ENCODE measurements at places on chromosomes 3 and 15.

- DNase-seq = no peak
These were observed 21.8 kb downstream of the CTSH start for GRCh38 chr15:78923015-78923414.

DNA sequence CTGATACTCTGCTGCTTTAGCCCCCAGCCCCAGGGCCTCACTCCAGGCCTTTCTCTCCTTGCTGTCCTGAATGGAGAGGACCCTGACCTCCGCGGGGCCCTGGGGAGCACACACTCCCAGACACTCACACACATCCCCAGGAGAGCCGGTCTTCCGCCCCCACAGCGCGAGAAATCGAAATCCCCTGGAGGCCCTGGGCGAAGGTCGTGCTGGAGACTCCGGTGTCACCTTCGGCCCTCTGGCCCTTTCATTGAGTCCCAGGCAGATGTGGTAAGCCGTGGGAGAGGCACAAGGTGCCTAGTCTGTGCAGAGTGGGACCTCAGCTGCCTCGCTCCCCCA lies 848 bp upstream of the GOLGA8B start:
- no peak for DNase-seq

- DNase-seq = no peak
These were observed 149.0 kb downstream of the PGPEP1L start for GRCh38 chr15:98858610-98859023.

DNA sequence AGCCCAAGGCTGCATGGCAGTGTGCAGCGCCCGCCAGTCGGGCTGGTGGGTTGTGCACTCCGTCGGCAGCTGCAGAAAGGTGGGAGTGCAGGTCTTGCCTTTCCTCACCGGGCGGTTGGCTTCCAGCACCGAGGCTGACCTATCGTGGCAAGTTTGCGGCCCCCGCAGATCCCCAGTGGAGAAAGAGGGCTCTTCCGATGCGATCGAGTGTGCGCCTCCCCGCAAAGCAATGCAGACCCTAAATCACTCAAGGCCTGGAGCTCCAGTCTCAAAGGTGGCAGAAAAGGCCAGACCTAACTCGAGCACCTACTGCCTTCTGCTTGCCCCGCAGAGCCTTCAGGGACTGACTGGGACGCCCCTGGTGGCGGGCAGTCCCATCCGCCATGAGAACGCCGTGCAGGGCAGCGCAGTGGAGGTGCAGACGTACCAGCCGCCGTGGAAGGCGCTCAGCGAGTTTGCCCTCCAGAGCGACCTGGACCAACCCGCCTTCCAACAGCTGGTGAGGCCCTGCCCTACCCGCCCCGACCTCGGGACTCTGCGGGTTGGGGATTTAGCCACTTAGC lies 4.3 kb downstream of the ISL2 start:
- DNase-seq = no peak
